ENCODE measurements at places on chromosomes 4 and X. TPM values are rescaled to one million over a fixed set of nuclear protein-coding genes. Genes with fewer than 3 reads are reported as not detected.
A peak's percentile ranks its signal among the peaks of the same experiment; 100 is the strongest.

Gene ASB9
- total RNA-seq = 0.54 TPM

Gene GPRIN3
- total RNA-seq = 9.7 TPM

Gene FGFR3
- total RNA-seq = 47.3 TPM

Gene AREG
- not detected for total RNA-seq

Gene SAGE1
- total RNA-seq = not detected

Gene TNMD
- total RNA-seq = 4.1 TPM

Gene CCDC110
- total RNA-seq = 0.42 TPM

Gene WFS1
- 29.0 TPM for total RNA-seq

Gene RHOXF2
- total RNA-seq = not detected

Gene DMRTC1
- not detected for total RNA-seq

Gene CPLX1
- total RNA-seq = 0.92 TPM

Gene DLG3
- total RNA-seq = 34.1 TPM

GRCh38 chrX:154791467-154791866 lies 13.8 kb downstream of the MPP1 start:
- DNase-seq = no peak

GRCh38 chrX:19684311-19684710 lies 169.0 kb upstream of the MAP3K15 start:
- no peak for DNase-seq

DNA sequence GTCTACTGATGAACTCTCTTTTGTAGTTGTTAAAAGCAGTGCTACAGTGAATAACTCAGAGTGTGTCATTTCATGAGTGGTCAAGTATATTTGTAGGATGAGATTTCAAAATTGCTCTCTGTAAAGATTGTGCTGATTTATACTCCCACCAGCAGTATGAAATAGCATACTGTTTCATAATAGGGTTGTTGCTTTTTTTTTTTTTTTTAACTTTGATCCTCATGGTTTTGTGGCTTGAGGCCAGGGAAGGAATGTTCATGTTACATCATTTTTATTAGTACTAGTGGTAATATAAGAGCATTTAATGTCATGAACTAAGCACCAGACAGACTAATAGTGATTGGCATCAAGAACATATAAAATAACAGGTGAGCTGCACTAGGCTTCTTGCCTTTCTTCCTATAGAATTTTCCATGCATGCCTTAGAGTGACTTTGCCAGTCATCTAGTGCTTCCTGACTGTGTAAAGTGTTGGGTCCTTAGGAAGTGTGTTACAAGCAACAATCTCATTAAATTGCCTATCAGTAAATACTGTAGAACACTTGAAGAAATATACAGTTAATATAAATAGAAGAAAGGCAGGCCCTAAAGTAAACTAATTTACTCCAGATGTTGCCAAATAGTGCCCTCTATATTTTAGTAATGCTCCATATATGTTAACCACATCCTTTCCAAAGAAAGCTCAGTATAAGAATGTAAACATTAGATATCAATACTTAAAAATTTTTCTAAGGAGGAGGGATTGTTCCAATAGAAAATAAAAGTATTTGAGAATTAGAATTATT lies 38.6 kb upstream of the MSMO1 start:
- peak; percentile 86 for DNase-seq

DNA sequence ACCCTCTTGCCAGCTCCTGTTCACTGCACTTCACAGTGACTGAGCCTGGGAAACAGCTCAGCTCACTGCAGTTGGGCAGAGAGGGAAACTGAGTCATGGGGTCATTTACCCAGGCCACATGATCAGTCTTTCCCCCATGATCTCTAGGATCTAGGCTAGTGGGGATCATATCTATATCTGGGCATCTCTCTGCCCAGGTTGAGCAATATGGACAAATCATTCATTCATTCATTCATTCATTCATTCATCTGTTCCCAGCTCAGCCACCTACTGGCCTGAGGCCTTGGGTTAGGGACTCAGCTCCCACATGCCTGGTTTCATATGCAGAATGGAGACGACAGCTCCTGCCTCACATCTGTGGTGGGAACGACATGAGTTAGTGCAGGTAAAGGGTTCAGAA lies 45.3 kb upstream of the HMX1 start:
- DNase-seq = no peak

- DNase-seq = no peak
Measured at GRCh38 chrX:135543924-135544323, 23.5 kb downstream of the INTS6L start.

DNA sequence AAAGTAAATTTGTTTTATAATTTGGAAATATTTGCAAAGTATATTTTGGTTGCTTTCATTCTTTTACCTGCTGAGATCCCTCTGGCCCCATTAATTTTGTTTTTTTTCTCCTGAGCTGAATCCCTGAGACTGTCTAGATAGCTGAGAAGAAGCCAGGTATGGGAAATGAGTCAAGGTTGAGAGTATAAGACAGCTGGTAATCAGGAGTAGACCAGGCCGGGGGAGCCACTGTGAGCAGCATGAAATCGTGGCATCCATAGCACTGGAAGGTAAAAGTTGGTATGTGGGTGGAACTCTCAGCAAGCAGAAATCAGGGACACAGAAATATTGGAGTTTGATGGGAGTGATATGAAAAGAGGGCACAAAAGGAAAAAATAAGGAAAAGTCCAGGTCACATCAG lies 164.5 kb downstream of the FHIP1A start:
- DNase-seq = no peak

GRCh38 chrX:86047936-86048280 lies 550 bp upstream of the CHM start:
- no peak for DNase-seq

DNA sequence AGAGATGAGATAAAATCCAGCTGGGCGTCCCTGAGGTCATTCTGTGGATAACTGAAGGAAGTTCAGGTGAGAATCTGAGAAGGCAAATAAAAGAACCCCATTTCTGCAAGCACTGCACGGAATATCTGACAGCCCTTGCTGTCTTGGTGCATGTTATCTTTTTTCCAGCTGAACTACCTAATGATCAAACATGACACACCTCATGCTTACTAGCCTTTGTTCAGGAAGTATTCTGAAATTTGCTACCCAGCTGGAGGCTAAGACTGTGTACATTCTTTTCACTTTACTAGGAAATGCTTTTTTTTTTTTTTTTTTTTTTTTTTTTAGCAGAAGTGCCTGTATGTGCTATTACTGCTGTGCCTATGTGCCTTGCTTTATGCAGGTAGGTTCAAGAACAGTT lies 718.1 kb downstream of the SMARCA1 start:
- DNase-seq = no peak

- DNase-seq = peak; percentile 67
Measured at GRCh38 chr4:143514497-143514896, 995 bp downstream of the SMARCA5 start.

DNA sequence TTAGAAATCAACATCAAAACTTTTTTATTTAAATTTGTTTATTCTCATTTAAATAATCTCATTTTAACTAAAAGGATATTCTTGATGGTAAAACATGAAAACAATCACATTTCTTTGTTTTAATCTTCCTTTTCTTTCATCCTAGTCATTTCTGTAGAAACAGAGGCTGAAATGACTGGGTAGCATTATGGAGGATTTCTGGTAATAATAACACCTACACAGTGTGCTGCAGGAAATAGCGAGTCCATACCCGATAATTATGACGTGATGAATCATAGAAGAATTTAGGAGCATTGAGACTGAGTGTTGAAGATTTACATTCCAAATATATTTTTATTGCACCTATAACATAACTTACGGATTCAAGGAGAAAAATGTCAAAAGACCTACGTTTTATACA lies 31.4 kb upstream of the BBS12 start:
- no peak for DNase-seq

GRCh38 chr4:48331577-48332330 lies 9.6 kb upstream of the SLAIN2 start:
- no peak for DNase-seq

DNA sequence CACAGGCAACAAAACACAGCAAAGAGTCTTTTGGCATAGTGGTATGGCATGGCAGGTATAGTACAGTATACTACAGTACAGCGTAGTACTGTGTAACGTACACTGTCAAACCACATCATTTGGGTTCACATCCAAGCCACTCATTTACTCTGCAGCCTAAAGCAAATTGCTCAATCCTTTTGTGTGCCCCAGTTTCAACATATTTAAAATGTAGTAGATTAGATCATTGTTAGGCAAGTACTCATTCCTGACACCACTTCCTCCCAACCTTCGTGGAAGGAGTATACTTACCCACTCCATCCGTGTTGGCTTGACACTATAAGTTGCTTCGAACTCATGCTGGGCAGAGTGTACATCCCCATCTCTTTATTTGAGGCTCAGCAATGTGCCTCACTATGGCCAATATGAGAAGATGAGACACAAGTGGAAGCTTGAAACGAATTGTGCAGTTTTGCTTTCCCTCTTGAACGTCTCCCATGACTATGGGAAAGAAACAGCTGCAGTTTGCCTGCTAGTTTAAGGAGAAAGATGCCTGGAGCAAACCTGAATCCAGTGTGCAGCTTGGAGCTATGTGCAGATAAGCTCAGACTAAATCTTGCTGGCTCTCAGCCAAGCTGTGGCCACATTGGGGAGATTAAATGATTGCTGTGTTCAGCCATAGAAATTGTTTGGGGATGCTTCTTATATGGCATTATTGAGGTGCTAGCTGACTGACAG lies 85.7 kb upstream of the TBL1X start:
- DNase-seq = no peak

DNA sequence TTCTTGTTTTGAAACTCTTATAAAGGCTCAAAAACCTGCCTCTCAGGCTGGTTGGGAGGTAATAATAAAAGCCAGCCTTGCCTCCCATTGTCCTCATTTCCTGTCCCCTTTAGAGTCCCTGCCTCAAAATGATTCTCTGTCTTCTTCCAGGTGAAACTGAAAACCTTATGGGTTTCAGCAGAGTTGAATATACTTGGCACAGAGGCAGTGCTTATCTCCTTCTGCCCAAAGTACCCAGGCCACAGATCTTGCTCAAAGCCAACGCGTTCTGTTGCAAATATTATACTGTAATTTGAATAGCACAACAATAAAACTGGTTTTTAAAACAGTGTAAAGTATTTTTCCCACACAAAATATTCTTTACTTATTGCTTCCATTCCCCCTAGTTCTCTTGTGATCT lies 183.1 kb upstream of the GIMD1 start:
- DNase-seq = no peak

GRCh38 chr4:113446019-113446418 lies 315.5 kb downstream of the CAMK2D start:
- peak; percentile 66 for DNase-seq

- no peak for DNase-seq
Measured at GRCh38 chrX:153302796-153303195, 18.8 kb downstream of the PNMA6F start.

DNA sequence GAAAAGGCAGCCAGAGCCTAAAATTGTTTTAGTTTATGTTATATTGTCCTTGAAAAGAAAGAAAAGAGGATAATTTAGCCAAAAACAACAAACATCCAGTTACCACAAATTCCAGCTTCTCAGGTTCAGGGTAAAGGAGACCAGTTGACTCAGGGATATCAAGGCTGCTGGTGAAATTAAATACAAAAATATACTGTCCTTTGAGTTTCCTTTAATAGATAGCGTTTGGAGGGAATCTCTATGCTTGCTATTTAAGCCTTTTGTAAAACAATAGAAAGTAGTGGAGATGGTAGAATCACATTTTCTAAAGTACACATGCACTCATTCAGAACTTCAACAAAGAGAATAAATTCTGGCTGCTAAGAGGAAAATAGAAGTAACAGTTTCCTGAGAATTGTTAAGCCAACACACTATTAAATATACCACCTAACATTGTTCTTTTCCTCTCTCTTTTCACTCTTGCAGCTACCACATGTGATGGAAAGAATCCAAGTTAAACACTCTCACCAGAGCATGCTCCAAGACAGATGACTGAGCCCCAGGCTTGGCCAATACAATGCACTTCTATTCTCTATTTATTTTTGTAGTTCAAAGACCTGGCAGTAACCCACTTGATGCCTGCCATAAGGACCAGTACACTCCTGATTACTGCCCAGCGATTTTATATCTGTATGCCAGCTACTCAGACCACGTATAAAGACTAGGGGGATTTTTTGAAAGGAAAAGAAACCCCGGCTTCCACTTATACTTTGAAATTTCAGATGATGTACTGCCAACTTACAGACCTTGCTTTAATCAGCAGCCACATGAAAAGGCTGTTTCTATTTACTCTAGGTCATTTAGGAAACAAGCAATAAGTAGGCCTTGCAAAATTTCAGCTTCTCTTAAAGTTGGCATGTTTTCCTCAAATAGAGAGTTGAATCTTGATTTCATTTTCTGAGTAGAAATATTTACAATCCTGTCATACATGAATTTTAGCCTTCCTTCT lies 756.9 kb downstream of the FAT4 start:
- DNase-seq = peak; percentile 73

- no peak for DNase-seq
Measured at GRCh38 chr4:184503869-184504300, 29.5 kb upstream of the IRF2 start.

GRCh38 chr4:32042486-32043247 lies 1322.5 kb downstream of the PCDH7 start:
- DNase-seq = no peak

GRCh38 chr4:109977854-109978501 lies 65.3 kb downstream of the EGF start:
- DNase-seq = peak; percentile 41

DNA sequence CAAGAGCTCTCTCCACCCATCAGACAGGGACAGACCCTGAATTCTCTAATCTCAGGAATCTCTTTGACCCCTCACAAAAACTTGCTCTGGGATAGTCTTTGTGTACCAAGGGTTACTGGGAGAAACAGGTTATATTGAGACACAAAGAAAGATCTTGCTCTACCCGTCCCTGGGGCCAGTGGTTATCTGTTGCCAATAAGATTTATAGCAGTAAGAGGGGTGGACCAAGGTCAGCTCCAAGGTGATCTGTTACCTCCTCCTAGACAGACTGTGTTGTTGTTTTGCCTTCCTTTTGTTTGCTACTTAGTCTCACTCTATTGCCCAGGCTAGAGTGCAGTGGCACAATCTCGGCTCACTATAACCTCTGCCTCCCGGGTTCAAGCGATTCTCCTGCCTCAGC lies 16.3 kb upstream of the ATP6AP2 start:
- DNase-seq = no peak

DNA sequence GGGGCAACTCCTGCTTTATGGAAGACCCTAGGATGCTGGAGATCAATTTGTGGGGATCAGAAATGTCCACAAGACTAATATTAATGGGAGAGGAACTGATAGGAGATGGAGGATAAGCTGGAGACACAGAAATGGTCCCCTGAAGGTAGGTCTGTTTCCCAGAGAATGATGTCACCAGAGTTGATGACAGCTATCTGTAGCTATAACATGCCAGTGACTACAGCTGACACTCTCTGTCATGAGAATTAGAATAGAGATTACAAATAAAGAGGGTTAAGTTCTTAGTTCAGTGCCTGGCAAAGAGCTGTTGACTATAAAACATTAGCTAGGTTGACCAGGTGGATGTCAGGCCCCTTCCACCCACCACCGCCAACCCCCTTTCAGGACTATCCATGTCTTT lies 9.3 kb downstream of the BST1 start:
- DNase-seq = no peak

GRCh38 chr4:152464030-152464823 lies 71.7 kb downstream of the FBXW7 start:
- DNase-seq = peak; percentile 24

- no peak for DNase-seq
Measured at GRCh38 chr4:105433421-105433820, 40.4 kb downstream of the PPA2 start.
